ENCODE measurements at places on chromosomes 12 and 14.

GRCh38 chr14:100828031-100828769, 2.3 kb downstream of the MEG3 start:
- no peak for DNase-seq

GRCh38 chr12:56078931-56079722, 838 bp upstream of the ERBB3 start:
- peak; percentile 65 for DNase-seq

DNA sequence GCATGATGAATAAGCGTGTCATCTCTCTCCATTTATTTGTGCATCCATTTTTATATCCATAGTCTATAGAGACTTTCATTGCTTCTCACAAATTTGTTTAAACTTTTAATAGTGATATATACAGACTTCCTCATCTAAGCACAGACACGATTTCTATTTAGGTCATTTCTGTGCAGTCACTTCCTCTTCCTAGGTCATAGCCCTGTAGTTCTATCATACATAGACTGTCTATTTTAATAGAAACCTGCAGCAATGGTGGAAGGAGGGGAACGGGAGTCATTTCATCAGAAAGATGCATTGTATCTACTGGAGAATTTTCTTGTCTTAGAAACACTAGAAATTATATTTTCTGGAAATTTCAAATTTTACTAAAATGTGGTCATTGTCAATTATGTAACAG, 133.4 kb upstream of the FGD4 start:
- peak; percentile 73 for DNase-seq

GRCh38 chr12:77231501-77231918, 166.1 kb upstream of the E2F7 start:
- no peak for DNase-seq

GRCh38 chr14:104792101-104792884, 3.3 kb downstream of the AKT1 start:
- DNase-seq: no peak

DNA sequence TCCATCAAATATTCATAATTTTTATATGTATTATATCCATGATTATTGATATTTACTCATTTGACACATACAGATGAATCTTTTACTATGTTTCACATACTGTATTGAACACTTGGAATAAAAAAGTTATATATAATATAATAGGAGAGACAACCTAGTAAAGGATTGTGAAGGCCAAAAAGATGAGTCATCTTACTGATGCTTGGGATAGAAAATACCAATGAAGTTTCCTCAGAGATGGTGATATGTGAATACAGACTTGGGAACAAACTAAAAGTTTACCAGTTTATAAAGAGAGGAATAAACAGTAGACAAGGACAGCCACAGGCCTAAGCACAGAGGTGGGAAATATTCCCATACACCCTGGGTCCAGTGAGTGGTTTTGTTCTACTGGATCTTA, 743.9 kb upstream of the FLRT2 start:
- DNase-seq: no peak

- DNase-seq: peak; percentile 93
These were observed at the start of gene DDX55 for GRCh38 chr12:123601602-123602489. Gene DDX55 (plus strand): TSS chr12:123602099. CDS start chr12:123602149, 50 bp downstream.

DNA sequence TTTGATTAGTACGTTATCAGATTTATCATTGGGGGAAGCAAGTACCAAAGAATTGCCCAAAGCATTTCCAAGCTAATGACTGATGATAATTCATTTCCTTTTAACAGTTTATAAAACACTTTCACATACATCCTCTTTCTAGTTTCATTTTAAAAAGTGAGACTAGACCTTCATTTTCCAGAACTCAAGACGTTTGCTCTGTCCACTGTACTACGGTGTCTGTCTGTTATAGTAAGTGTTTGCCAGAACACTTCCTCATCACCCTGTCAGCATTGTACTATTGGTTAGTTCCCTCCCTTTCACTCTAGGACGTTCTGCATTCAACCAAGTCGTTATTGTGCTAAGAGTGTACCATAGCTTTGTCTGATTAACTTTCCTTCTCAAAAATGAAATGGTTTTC, 81.7 kb upstream of the TMEM263 start:
- DNase-seq: no peak

GRCh38 chr14:85466678-85467077, 63.3 kb upstream of the FLRT2 start:
- no peak for DNase-seq

- peak; percentile 45 for DNase-seq
These were observed 1.5 kb downstream of the VPS37B start for GRCh38 chr12:122894193-122895121.

DNA sequence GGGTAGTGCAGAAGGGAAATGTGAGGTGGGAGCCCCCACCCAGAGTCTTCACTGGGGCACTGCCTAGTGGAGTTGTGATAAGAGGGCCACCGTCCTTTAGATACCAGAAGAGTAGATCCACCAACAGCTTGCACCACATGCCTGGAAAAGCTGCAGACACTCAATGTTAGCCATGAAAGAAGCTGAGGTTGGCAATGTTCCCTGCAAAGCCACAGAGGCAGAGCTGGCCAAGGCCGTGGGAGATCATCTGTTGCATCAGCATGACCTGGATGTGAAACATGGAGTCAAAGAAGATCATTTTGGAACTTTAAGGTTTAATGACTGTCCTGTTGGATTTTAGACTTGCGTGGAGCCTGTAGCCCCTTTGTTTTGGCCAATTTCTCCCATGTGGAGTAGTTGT, 468.4 kb upstream of the FOXG1 start:
- no peak for DNase-seq

GRCh38 chr12:2291182-2291832, 238.5 kb downstream of the CACNA1C start:
- peak; percentile 58 for DNase-seq

DNA sequence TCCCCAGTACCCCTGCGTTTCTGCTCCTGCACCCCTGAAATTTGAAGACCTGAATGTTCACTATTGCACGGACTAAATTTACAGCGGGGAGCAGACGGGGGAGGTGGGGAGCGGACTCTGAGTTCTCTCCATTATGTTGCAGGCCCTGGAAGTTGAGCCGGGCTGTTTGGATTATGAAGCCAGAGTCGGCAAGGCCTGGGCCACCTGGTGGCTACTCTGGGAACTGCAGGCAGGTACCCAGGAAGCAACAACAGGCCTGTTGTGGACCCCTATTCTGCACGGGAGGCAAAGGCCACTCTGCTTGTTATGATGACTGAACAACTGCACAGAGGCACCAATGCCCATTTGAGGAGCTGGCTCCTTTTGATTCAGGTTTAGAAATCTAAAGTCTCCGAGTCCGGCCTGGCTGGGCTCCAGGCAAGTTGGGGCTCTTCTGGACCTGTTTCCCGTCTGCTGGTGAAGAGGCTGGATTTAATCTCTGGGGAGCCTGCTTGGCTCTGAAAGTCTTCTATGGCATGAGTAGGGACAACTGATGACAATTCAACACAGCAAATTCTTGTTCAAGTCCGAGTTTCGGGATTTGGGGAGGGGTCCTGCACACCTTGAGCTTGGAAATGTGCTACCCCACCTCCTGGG, 34.1 kb upstream of the FAM181A start:
- peak; percentile 67 for DNase-seq

DNA sequence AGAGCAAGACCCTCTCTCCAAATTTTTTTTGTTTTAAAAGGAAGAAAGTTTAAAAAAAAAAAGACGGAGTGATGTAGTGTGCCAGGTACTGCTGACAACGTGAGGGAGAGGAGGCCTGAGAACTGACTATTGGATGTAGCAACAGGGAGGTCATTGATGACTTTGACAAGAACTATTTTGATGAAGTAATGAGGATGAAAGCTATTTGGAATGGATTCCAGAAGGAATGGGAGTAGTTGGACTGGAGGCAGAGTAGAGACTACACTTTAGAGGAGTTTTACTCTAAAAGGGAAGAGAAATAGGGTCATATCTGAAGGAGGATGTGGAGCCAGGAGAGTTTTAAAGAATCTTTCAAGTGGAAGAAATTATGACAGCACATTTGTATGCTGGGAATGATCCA, 27.8 kb upstream of the SLC38A2 start:
- DNase-seq: no peak

DNA sequence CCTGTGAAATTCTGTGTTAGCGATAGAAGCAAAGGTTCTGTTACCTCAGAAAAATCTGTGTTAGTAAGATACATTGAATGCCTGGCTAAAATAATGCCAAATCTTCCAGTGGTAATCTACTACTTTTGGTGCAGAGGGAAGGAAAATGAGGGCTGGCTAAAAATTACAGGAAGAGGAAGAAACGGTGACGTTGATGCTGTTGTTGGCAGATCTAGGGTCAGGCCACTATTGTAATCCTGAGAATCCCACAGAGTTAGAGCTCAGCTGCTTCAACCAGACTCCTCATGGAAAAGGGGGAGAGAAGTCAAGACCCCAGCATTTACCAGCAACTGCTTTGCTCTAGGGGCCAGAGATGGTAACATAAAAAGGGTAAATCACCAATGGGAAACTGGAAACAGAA, 145.1 kb downstream of the PPM1H start:
- DNase-seq: no peak

- no peak for DNase-seq
These were observed 39.4 kb downstream of the STAB2 start for GRCh38 chr12:103626498-103626897.

DNA sequence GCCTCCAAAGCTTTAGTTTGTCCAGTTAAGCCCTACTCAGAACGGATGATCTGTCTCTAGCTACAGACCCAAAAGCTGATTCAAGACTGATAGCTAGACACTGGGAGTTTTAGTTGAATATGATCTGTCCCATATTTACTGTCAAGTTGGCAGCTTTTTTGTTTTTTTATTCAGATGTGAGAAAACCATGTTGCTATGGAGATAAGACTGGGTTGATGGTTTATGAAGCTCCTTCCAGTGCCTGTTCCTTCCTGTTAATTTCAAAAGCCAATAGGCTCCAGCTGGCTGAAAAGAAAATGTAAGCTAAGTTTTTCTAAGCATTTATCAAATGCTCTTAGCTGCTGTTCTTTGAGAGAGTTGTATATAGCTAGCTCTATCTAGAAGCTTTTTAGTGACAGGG, 4.7 kb downstream of the DYNLL1 start:
- DNase-seq: no peak

GRCh38 chr12:130933269-130933995, 20.3 kb upstream of the ADGRD1 start:
- DNase-seq: no peak

DNA sequence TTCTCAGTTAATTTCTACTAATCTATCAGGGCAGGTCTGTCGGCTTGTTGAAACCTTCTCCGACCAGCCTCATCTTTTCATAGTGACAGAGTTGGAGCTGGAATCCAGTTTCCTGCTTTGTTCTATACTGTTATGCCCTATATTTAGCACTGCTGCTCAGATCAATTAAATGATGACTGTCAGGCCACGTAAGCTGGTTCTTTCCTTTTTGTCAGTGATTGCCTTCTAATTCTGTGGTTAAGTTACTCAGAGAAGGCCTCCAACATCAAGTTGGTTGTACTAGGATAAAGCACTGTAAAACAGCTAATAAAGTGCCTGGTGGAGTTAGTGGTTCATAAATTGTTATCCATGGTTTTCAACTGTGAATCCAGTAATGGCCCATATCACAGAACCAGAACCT, 22.6 kb downstream of the DERA start:
- no peak for DNase-seq

DNA sequence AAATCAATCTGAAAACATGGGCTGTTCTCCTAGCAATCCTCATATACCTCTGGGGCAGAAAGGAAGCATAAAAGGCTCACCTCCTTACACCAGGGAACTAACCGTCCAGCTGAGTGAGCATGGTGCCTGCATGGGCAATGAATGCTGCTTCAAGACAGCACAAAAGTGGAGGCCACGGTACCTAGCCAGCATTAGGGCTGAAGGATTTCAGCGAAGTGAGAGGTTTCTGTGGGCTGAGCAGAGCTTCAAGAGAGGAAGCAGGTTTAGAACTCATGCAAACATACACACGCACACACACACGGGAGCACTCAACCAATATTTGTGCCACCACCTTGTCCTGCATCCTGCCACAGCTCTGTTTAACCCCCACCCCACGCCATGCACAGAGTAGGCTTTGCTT, 838.5 kb upstream of the TMEM132C start:
- no peak for DNase-seq

GRCh38 chr12:126700096-126700495, 1566.9 kb upstream of the TMEM132C start:
- no peak for DNase-seq

GRCh38 chr12:125634813-125635212, 569.6 kb downstream of the AACS start:
- no peak for DNase-seq

Measured in B cell (primary cell).